ENCODE measurements at places on chromosomes 7 and 10.

DNA sequence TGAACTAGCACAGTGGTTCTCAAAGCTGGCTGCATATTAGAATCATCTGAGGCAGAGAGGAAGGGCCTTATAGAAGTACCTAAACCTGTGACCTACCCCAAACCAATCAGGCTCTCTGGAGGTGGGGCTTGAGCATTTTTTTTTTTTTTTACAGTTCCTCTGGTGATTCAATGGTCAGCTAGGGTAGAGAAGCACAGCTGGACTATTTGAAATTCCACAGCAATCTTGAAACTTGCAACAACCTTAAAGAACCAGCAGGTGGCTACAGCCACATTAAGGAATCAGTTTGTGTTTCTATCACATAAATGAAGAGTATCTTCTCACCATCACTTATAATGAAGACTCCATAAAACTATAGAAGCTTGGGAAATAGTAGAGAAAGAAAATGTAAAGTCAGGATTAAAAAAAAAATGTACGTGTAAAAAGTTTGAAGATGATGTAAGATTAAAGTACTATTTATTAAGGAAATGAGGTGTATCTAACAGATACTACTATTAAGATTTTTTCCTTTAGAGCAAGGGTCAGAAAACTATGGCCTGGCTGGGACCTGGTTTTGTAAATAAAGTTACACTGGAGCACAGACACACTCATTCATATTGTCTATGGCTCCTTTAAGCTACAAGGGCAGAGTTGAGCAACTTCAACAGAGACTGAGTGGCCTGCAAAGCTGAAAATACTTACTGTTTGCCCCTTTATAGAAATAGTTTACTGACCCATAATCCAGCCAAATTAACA, 3.8 kb downstream of the RTKN2 start:
- no peak for DNase-seq

DNA sequence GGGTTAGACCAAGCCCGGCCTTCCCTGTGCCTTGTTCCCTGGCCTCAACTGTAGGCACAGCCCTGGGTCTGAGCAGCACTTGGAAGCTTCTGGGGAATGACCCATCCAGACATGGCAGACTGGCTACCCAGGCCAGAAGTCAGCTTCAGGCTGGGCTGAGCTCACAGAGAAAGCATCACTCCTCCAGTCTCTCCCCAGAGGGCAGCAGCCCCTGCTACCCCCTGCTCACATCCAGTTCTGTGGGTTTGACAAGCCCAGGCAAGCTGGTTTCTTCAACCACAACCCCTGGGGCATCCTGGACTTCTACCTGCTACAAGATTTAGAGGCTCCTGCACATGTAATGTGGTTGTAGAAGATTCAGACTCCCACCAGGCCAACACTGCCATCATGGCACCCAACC, 9.0 kb downstream of the C10orf71 start:
- DNase-seq = no peak

- DNase-seq = no peak
Measured at GRCh38 chr7:87199700-87200450, 19.7 kb downstream of the TMEM243 start.

- no peak for DNase-seq
Measured at GRCh38 chr7:70132226-70132851, 534.1 kb downstream of the AUTS2 start.

DNA sequence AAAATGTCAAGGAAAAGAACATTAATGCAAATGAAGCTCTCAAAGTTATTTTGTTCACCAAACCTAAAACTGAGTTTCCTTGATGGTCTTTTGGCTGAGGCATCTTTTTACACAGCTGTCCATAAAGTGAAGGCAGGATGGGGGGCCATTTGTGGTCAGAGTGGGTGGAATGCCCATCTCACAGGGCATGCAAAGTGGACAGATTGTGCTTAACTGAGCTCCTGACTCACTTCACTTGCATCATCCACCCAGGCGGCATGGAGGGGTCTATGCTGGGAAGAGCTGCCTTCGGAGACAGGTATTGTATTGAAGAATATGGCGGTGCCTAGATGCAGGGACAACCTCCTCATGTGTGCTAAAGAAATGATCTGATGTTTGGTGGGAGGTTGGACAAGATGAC, 905.3 kb downstream of the KCNMA1 start:
- no peak for DNase-seq

GRCh38 chr10:3180355-3181025, 7.9 kb upstream of the PITRM1 start:
- DNase-seq = no peak

GRCh38 chr7:1725766-1726630, 55.9 kb downstream of the ELFN1 start:
- DNase-seq = no peak

- DNase-seq = peak; percentile 73
Measured at GRCh38 chr10:102660888-102661657, 16.8 kb downstream of the TRIM8 start.

- no peak for DNase-seq
Measured at GRCh38 chr7:94595717-94596116, 60.2 kb downstream of the SGCE start.

- DNase-seq = no peak
Measured at GRCh38 chr7:158016180-158017097, 571.2 kb downstream of the PTPRN2 start.

GRCh38 chr7:2978408-2978807, 65.3 kb downstream of the CARD11 start:
- DNase-seq = peak; percentile 82

DNA sequence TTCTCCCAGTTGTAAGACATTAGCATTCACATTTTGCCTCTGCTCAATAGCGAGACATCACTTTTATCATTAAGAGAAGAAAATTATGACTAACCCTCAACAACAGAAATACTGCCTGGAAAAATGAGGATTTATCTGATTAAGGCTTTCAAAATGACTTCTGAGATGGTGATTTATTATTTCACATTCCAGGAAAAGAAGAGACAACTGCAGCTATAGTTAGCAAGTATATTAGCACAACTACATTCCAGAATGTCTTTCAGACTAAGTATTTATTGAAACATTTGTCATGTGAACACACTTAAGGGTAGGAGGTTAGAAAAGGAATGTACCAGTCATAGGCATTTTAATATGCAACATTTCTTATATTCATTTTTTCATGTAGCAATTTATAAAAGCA, 162.0 kb downstream of the IQUB start:
- DNase-seq = no peak

- no peak for DNase-seq
Measured at GRCh38 chr7:87476179-87476557, 688 bp upstream of the ABCB4 start.

- DNase-seq = no peak
Measured at GRCh38 chr10:117334066-117334465, 41.2 kb downstream of the PDZD8 start.

GRCh38 chr10:12235796-12236195, 39.8 kb downstream of the CDC123 start:
- DNase-seq = no peak

DNA sequence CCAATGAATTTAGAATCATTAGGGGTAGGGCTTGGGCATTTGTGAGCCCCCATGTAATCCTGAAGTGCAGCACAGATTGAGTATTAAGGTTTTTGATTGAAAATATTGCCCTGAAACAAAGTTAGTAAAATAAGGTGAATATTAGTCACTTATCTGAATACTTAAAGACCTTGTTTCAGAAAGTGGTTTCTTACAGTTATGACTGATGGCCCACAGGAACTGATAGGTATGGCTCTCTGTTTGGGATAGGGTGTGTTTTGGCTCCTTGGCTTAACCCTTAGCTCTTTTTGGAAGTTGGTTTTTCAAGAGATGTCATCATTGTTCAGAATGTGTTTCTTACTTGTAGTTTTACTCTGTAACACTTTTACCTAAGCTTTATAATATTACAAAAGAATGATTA, 34.8 kb downstream of the MDFIC start:
- no peak for DNase-seq

All from activated T-cell treated with anti-CD3 and anti-CD28 coated beads for 48 hours (primary cell).